ENCODE measurements at places on chromosomes 16 and 17. TPM values are rescaled to one million over a fixed set of nuclear protein-coding genes. Genes with fewer than 3 reads are reported as not detected.
A peak's percentile ranks its signal among the peaks of the same experiment; 100 is the strongest.

Gene RNF157
- total RNA-seq: 11.4 TPM

Gene DCAKD
- total RNA-seq: 113 TPM

Gene ITPRIPL2
- total RNA-seq: 9.7 TPM

Gene C16orf96
- 3.6 TPM for total RNA-seq

Gene HBA1
- 0.42 TPM for total RNA-seq

Gene SULT1A3
- total RNA-seq: 4.2 TPM

Gene GGNBP2
- total RNA-seq: 54.3 TPM

Gene COX11
- 96.9 TPM for total RNA-seq

Gene POLR2C
- total RNA-seq: 164 TPM

Gene LITAFD
- not detected for total RNA-seq

Gene PPM1E
- 0.46 TPM for total RNA-seq

Gene COPZ2
- 10.8 TPM for total RNA-seq

DNA sequence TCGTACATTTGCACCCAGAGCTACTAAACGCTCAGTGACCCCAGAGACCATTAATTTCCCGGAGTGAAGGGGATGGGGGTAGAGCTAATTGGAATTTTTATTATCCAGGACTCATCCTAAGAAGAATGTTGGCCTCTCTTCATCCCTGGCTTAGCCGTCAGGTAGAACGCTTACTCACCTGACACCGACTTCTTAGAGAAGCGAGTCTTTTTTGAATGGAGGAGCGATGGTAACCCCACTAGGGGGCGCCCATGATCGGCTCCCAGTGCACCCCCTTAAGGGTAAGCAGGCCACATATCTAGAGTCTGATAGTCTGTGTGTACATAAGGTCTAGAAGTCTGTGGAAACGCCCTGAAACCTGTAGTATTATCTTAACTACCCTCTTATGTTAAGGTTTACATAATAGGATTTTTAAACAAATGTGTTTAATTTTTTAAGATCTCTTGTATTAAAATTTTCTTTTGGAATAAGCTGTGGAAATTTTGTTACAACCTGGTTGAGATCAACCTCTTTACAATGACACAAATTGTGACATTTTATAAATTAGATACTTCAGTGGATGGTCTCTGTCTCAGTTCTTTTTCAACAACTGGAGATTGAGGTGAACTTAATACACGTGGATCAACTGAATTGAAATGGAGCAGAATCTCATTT, 229.8 kb downstream of the CPPED1 start:
- DNase-seq: peak; percentile 55

- no peak for DNase-seq
Measured at GRCh38 chr17:63442549-63443035, 3.5 kb downstream of the CYB561 start.

- peak; percentile 55 for DNase-seq
Measured at GRCh38 chr17:66655861-66656260, 179.1 kb upstream of the CACNG5 start.

GRCh38 chr16:56305956-56306565, 114.8 kb downstream of the GNAO1 start:
- peak; percentile 8 for DNase-seq

- DNase-seq: no peak
Measured at GRCh38 chr16:87319011-87319410, 1.8 kb upstream of the C16orf95 start.

DNA sequence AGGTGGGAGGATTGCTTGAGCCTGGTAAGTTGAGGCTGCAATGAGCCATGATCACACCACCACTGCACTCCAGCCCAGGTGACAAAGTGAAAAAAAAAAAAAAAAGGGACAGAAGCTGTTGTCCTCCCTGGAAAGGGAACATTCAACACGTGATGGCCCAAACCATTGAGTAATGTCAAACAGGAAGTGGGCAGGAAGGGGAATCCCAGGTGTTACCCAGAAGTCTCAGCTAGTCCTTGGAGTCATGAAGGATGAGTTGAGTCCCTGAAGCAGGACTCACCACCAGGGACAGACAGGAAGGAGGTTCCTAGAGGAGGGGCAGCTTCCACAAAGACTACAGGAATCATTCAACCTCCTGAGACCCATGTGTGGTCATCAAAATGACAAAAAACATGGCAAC, 19.8 kb upstream of the CMIP start:
- DNase-seq: no peak

DNA sequence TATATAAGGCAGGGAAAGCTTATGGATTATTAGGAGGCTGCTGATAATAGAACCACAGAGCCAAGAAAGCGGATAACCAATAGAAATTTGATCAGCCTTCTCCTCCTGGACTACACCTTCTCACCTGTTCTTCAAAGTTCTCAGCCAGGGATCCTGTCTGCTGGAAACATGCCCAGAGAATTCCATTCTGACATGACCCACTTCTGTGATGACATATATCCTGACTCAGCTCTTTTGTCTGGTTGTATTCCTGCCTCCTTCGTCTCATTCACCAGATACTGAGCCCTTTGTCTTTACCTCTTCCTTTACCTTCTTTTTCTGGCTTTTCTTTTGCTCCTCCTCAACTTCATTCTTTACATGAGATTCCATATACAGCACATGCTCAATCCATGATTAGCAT, 576.1 kb downstream of the CDH11 start:
- DNase-seq: no peak

DNA sequence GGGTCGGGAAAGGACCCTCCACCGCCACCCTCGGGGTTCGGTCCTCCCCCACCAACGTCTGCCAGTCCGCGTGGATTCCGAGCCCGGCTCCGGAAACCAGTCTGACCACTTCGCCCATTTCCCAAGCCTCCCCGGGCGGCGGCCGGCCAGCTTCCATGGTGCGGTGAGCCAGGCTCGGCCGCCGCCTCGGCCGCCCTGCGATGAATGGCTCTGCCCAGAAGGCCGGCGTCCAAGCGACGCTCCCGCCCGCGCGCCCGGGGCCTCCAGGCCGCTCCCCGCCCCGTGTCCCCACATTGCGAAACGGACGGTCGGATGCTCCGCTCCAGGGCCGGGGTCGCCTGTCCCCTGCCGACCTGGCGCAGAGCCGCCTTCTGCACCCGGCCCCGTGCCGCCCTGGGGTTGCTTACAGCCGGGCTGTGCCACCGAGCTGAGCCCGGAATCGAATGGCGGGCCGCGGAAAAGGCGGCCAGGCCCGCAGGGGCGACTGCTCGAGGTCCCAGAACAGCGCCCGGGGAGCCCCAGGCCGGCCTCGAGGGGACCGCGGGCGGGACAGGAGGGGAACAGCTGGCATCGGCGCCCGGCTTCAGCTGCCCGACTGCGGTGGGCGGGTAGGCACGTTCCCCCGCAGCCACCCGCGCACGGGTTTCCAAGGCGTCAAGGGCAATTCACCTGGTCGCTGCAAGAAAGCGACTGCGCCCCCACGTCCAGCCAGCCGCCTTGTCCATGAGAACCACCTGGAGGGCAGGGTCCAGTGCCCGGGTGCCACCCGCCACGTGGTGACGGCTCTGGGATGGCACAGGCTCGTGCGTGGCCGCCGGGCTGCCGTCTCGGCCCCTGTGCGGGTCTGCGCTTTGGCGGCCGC, 18.3 kb upstream of the CBX8 start:
- peak; percentile 60 for DNase-seq

DNA sequence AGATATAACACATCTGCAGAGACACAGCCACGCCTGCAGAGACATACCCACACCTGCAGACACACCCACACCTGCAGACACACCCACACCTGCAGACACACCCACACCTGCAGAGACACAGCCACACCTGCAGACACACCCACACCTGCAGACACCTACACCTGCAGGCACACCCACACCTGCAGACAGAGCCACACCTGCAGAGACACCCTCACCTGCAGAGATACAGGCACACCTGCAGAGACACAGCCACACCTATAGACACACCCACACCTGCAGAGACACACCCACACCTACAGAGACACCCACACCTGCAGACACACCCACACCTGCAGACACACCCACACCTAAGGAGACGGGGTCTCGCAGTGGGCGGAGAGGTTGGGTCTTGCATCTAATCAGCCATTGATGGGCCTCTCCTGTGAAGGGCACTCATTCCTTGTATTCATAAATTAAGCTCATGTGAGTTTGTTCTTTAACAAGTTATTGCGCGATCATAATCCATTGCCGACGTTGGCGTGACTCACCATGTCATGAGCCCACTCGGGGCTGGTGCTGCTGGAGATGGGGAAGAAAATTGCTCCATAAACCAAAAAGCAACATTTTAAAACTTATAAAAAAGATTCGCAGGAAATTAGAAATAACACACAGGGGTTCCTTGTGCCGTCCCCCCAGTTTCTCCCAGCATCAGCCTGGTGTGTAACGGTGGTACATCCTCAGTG, 28.9 kb upstream of the CDH15 start:
- no peak for DNase-seq

GRCh38 chr17:39239640-39240314, 14.0 kb upstream of the STAC2 start:
- DNase-seq: no peak

GRCh38 chr17:58371300-58371950, 19.4 kb upstream of the SUPT4H1 start:
- DNase-seq: no peak

DNA sequence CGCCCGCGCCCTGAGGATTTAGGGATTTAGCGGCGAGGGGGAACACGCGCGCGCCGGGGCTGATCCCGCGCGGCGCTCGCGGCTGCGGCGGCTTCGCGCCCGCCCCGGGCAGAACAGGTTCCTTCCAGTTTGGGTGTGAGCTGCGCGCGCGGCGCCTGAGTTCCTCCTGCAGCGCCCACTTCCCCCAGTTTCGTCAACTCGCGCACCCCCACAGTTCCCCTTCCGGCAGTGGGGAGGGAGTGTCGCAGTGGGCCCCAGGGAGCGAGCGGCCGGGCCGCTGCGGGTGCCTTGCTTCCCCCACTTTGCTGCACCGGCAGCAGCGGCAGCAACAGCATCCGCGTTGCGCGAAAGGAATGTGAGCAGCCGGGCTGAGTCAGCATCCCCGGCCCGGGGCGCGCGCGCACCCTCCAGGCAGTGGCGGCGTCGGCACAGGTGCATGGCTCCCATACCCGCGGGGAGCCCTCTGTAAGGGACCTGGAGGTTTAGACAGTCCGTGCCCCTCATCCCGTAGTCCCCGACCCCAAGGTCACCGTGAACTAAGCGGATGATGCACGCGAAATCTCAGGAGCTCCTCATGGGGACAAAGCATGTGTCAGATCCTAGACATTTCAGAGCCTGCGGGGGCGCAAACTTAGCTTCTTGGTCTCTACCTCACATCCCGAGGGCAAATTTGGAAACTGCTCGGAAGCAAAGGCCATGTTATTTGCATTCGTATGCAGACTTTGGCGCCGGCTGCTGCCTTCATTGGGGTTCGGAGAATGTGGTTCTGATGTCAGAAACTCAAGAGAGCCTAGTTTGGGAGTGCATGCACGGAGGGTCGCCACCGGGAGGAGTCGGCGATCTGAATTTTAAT, 767 bp downstream of the ARSG start:
- peak; percentile 76 for DNase-seq

DNA sequence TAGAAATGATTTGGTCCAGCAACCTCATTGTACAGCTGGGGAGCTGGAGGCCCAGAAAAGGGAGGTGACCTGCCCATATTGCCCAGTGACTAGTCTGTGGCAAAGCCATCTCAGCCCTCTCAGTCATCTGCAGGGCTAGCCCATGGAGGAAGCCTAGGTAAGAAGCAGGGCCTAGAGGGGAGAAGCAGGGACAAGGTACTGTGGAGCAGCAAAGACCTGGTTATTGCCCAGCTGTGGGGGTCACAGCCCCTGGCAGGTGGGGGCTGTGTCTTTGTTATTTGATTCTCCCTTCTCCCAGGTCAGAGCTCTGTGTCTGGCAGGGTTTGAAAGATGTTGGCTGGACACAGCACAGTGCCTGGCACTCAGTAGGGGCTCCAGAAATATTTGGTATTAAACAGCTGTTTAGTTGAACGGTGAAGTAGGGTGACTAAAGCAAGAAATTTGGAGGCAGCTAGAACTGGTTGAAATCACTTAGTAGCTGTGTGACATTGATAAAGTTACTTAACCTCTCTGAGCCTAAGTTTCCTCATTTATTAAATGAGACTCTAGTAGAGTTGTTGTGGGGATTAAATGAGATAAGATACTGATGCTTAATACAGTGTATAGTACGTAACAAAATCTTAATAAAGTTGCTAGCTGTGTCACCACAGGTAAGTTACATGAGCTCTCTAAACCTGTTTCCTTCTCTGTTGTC, 17.3 kb downstream of the CCR7 start:
- DNase-seq: no peak

DNA sequence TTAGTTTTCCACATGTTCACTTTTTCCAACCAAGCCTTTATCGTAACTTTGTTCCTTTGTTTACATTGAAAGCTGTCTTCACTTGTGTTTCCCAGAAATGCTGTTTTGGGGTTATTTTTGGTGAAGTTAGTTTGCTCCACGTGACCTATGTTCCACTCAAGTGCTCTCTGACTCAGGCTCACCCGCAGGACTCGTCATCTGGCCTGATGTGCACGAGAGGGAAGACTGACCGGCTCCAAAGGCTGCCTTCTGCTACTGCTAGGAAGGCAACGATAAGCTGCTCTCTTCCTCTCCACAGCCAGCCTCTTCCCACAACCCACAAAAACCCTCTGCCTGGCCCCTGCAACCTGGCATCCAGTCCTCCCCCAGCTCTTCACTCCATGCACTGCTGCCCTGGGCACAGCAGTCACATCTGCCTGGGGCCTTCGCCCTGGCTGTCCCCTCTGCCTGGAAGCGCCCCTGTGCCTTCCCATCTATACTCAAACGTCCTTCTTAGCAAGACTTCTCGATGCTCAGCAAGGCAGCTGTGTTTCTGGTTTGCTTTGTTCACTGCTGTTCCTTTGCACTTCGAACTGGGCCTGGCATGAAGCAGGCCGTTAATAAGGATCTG, 28.0 kb downstream of the ZCCHC14 start:
- peak; percentile 94 for DNase-seq

DNA sequence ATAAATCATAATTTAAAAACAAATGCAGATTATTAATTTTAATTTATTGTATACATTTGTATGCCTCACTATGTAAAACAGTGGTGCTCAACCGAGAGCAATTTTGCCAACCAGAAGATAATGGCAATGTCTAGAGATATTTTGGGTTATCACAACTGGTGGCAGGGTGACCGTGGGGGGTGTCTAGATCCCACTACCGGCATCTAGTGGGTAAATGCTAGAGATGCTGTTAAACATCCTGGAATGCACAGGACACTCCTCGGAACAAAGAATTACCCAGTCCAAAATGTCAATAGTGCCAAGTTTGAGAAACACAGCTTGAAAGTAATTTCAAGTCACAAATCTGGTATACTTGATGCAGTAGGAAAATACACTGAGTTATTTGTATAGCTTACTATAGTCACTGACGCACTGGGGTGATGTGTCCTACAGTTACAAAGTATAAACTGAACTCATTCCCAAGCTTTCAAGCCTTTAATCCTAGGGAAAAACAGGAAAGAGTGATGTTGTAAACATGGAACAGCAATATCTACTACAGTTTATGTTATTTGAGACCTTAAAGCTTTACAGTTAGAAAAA, 133.5 kb downstream of the BRIP1 start:
- no peak for DNase-seq

DNA sequence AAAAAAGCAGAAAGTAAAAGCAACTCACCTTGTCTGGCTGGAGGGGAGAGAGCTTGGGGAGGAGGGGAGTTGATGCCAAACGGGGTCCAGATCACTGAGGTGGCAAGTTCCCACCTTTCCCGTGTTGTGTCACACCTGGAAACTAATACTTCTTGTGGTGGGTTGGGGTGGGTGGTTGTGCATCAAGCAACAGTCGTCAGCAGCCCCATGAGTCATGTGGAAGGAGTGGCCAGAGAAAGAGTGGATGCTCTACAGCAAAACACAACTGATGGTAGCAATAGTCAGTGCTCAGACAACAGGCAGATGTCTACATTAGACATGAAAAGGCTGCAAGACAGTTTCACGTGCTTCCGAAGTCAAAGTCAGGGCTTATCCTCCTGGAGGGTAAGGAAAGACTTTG, 35.4 kb downstream of the ARSG start:
- no peak for DNase-seq
